ENCODE measurements at places on chromosomes 12 and 14.

DNA sequence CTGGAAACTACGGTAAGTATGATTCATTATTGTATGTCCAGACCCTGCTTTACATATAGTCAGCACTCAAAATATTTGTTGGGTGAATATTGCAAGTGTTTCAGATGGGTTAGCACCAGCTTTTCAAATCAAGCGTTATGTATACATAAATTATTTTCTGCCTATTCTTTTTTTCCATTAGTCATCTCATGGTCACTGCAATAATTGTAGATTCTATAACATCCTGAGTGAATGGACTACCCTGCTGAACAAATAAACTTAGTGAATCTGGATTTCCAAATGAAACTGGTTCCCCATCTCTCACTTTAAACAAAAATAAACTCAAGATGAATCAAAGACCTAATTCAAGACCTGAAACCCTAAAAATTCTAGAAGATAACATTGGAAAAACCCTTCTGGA, 152.3 kb downstream of the DIO2 start:
- no peak for DNase-seq

- no peak for DNase-seq
Measured at GRCh38 chr12:81084811-81085350, 7.0 kb downstream of the ACSS3 start.

DNA sequence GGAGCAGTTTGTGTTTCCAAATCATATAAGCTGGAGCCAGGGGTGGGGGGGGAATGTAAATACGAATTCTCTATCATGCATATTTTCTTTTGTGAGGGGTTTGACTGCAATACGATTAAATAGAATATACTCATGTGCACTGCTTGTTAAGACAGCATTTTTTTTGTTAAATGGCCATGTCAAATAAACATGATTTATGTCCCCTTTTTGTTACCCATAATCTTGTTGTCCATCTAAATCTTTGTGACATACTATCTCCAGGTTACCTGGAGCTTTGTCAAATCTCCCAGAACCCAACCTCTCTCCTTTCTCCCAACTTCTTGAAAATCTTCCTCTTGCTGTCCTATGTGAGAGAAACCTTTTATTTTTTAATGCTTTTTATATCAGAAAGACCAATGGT, 233.1 kb downstream of the SLC25A21 start:
- no peak for DNase-seq

- DNase-seq, result no peak
Measured at GRCh38 chr12:68866950-68867349, 59.0 kb downstream of the MDM2 start.

GRCh38 chr12:48119834-48120195, 651 bp downstream of the PFKM start:
- peak; percentile 52 for DNase-seq

- no peak for DNase-seq
Measured at GRCh38 chr14:39673270-39673711, 241.1 kb upstream of the FBXO33 start.

DNA sequence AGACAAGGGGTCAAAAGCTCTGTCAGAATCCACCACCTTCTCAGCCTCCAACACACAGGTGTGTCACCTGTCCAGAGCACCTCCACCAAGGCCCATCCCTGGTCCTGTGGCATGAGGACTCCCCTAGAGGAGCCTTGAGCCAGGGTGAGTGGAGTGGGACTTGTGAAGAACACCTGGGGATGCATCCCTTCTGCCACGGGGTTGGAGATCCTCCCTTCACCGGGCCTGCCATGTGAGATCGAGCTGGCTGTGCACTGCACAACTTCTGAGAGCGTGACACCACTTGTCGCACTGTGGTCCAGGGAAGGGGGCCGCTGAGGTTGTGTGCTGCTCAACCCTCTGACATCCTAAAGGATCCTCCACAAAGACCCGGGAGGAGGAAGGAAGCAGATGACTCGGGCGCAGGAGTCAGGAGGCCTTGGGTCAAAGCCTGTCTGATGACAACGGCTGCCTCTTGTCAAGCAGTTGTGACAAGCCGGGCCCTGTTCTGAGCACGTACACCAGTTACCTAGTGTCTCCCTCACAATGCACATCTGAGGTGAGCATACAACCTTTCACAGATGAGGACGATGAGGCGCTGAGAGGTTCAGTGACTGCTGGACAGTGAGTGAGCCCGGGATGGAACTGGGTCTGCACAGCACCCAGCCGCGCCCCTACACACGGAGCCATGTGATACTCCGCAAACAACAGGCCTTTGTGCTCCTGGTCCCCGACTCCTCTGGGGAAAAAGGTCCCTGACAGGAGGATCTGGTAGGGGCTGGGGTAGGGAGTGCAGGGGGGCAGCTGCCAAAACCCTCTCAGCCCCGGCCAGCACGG, 35.6 kb downstream of the CHGA start:
- no peak for DNase-seq

DNA sequence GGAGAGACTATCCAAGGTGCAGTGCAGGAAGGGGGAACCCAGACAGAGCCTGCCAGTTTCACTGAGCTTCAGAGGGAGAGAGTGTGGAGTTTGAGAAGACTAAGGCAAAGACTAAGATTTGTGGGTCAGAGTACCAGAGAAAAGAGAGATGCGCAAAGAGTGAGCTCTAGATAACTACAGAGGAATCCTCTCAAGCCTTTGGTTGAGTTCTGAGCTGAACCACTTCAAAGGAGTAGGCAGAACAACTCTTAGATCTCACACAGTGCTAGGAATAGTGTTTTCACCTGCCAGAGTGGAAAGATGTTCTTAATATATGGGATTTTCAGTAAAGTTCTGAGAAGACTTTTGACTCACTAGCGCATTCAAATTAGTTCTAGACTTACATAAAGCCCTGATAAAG, 10.7 kb upstream of the M6PR start:
- DNase-seq, result no peak

GRCh38 chr14:99318091-99318958, 46.3 kb upstream of the BCL11B start:
- peak; percentile 50 for DNase-seq

GRCh38 chr12:67091204-67091603, 178.0 kb upstream of the CAND1 start:
- DNase-seq, result peak; percentile 40

DNA sequence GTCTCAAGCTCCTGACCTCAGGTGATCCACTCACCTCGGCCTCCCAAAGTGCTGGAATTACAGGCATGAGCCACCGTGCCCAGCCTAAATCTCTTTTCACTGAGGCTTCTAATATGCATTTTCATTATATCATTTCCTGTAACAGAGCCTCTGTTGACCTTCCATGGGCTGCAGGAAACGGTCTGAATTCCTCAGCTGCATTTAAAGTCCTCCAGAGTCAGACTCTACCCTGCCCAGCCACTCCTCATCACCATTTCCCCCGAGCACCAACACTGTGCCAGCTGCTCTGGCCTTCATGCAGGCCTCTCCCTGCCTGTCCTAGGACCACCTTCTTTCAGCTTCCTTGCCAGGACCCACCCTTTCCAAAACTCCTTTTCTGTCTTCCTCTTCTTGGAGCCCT, 9.8 kb upstream of the NFKBIA start:
- DNase-seq, result no peak

DNA sequence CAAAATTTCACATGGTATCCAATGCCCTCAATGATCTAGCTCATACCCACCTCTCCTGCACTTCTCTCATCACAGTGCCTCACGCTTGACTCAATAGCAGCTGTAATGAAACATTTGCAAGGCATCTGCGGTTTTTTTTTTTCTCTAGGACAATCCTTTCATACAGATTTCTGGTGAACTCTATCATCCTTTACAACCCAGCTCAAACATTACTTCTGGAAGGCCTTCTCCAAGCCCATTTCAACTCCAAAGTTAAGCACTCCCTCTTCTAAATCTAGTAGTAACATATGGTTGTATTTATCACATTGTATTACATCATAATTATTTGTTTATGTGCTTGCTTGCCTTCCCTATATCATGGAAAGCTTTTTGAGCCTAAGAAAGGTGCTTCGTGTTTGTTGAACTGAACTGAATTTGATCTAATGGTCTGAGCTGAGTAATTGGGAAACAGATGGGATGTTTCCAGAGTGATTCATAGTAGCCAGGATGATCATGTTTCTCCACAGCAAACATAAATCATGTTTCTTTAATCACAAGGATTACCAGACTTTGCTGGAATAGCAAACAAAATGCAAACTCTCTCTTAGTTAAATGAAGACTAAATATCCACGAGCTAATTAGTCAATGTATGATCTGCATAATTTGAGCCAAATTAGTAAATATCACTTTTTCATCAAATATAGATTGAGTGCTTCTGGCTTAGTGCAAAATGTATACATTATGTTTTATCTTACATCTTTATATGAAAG, 14.3 kb downstream of the CFL2 start:
- DNase-seq, result no peak

- no peak for DNase-seq
Measured at GRCh38 chr12:23099604-23100003, 474.6 kb downstream of the ETNK1 start.

DNA sequence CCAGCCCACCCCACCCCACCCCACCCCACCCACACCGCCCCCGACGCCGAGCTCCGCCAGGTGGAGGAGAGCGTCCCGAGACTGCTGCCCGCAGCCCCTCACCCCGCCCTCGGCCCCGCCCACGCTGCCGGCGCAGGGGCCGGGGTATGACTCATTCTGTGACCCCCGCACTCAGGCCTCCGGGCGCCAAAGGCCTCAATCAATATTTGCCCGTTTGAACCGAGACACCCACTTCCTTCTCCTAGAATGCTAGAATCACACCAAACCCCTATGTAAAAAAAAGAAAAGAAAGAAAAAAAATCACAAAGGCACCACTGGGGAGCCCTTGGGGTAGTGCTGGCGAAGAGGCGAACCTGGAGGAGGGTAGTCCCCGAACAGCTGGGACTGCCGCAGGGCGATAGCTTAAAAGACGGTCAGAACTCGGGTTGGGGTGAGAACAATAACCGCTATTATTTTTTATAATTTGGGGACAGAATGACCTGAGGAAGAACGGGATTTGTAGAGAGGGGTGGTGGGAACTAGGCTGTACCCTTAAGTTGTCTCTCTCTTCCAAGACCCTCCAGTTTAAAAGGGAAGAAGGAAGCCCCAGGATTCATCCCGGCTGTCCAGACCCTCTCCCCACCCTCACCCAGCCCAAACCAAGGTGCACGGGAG, 894 bp downstream of the KRT8 start:
- peak; percentile 28 for DNase-seq

- DNase-seq, result no peak
Measured at GRCh38 chr14:55964821-55965220, 153.4 kb upstream of the PELI2 start.

DNA sequence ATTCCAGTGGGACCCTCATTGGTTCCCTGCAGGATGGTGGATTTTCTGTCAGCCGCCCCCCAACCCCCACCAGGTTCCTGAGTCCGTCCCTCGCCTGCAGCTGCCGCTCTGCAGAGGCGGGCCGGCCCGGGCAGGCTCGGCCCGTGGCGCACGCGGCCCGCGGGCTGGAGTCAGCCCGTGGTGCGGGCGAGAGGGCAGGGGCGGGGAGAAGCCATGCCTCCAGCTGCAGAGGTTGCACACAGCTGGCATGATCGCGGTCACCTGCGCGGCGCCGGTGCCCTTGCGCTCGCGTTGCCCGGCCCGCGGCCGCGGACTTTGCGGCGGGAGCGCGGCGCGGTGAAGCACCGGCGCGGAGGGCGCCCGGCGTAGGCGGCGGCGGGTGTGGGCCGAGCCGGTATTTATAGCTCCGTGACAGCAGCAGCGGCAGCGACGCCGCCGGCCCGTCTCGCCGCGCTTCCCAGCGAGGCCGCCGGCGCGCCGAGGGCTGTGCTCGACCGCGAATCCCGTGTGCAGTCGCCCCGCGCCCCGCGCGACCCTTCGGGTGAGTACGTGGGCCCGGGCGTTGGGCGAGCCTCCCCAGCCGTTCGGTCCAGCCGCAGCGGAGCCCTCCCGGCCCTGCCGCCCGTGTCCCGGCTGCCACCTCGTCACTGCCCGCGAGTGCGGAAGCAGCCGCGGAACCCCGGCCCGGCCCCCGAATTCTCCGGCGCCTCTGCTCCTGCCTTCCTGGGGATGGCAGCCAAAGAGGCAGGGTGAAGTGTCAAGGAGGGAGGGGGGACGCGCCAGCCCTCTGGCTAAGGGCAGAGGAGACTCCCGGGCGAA, at the start of gene TMEM117:
Gene TMEM117 (plus strand): TSS at position 426 of the 819 bp plus-strand sequence.
- peak; percentile 14 for DNase-seq

- DNase-seq, result no peak
Measured at GRCh38 chr14:75244121-75244520, 34.5 kb upstream of the FOS start.

DNA sequence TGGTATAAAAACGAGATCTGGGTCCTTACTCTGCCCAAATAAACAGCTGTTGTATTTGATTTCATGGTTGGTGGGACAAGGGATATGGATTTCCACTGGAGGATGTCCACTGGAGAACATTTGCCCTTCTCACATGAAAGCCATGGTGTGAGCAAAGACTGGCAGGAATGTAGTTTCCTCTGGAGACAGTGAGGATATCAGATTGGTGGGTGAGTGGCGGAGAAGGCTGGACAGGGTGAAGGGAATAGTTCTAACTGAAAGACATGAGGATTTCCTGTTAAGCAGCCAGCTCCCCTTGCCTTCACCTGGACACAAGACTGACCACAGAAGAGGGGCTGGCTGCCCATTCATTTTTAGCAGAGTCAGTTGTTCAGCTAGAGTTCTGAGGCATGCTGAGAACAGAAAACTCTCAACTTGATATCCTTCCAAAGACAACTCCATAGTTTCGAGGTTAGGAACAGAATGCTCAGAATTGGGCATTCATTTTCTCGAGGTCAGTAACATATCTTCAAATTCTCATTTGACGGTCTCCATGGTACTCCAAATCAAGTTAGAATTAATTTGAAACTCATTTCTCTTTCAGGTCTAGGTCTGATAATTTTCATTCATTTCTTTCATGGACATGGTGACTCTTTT, 365.7 kb downstream of the LRIG3 start:
- DNase-seq, result no peak

DNA sequence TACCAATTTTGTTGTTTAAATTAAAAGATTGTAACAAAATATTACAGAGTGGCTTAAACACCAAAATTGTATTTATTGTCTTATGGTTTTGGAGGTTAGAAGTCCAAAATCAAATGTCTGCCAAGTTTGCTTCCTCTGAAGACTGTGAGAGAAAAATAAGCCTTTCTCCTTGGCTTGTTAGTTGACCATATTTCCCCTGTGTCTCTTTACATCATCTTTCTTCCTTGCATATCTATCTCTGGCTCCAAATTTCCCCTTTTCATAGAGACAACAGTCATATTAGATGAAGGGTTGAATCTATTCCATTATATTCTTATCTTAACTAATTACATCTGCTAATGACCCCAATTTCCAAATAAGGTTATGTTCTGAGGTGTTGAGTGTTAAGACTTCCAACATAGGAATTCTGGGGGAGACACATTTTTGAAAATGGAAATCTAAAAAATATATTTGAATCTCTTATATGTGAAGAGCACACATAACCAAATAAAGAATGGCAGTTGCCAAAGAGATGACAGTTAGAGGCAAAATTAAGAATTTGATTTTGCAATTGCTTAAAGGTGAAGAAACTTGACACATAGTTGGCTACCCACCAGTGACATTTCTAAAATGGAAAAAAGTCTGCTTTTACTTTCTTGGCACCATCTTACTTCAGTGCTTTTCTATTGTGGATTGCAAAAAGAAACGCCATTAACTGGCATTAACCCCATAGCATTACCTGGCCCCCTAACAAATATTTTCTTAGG, 407.2 kb downstream of the FSCB start:
- DNase-seq, result no peak

- peak; percentile 56 for DNase-seq
Measured at GRCh38 chr14:96117960-96118359, 78.8 kb downstream of the C14orf132 start.
